ENCODE measurements at places on chromosomes 7 and 10.

DNA sequence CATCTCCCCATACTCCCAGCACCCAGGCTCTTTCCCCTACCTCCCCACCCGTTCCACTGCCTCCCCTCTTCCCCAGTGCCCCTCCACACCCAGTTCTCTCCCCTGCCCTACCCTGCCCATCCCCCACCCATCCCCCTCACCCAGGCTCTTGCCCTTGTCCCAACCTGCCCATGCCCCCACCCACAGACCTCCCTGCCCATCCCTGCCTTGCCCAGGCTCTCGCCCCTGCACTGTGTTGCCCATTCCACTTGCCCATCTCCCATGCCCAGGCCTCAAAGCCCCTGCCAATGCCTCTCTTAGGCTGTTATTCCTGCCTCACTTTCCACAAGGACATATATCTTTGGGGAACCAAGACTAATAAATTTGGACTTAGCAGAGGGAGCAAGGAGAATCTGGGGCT, 262.6 kb upstream of the CXCL12 start:
- DNase-seq, result no peak

DNA sequence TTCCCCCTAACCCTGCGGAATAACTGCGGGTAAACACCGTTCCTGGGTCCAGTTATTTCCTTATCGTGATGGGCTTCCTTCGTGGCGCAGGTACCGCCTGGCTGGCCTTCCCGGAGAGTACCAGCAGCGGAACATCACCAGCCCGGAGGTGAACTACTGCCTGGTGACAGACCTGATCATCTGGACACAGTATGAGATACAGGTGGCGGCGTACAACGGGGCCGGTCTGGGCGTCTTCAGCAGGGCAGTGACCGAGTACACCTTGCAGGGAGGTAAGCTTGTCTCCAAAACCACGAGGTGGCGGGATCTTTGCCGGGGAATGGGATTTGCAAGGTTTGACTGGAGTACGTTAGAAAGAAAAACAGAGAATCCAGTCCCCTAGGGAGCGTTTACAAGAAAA, 665.0 kb upstream of the FOXK1 start:
- no peak for DNase-seq

GRCh38 chr10:22047812-22048211, 44.3 kb upstream of the DNAJC1 start:
- no peak for DNase-seq

GRCh38 chr10:17647326-17647725, 3.4 kb downstream of the STAM start:
- no peak for DNase-seq

DNA sequence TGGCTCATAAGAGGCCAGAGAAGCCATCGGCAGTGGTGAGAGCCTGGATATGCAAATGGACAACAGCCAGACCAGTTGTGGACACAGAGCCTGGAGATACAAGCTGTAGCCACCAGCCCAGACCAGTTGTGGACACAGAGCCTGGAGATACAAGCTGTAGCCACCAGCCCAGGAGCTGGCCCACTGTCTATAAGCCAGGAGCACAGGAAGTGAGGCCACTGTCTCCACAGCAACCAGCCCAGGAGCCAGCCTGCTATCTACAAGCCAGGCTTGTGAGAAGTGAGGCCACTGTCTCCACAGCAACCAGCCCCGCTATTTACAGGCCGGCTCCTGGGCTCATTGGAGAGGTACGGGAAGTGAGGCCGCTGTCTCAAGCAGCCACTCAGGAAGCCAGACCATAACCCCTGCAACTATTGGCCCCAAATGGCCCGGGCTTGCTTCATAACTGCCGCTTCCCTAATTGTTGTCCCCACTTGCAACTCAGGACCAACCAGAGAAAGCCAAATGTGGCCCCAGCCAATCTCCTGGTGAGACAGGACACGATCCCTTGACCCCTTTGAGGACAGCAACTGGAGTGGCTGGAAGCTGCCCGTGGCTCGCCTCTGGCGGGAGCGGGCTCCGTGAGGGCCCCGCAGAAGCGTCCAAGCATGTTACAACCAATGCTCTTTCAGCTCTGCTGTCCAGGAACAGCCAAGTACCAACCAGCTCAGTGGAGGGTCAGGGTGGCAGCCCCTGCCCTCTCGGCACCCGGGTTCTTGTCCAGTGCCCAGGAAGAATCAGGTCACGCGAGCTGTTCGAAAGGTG, 44.1 kb upstream of the CNPY1 start:
- DNase-seq, result no peak
